ENCODE measurements at places on chromosomes 2 and 18.

DNA sequence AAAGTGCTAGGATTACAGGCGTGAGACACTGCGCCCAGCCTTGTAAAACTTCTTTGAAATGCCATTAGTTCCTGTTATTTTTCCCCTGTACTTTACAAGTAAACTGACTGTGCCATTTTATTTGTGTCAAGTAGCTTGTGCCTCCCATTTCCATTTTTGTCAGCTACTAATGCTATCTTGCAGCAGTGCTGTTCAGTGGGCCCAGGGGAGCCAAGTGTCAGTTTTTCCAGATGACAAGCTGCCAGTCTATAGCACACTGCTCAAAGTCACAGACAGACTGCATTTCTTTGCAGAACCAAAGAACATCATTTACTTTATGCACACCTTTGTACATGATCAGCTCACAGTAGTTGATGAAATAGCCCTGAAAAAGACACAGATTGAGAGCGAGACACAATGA lies 901.3 kb upstream of the CDH2 start:
- no peak for DNase-seq

GRCh38 chr2:186347472-186347871 lies 138.6 kb upstream of the ZC3H15 start:
- peak; percentile 2 for DNase-seq

DNA sequence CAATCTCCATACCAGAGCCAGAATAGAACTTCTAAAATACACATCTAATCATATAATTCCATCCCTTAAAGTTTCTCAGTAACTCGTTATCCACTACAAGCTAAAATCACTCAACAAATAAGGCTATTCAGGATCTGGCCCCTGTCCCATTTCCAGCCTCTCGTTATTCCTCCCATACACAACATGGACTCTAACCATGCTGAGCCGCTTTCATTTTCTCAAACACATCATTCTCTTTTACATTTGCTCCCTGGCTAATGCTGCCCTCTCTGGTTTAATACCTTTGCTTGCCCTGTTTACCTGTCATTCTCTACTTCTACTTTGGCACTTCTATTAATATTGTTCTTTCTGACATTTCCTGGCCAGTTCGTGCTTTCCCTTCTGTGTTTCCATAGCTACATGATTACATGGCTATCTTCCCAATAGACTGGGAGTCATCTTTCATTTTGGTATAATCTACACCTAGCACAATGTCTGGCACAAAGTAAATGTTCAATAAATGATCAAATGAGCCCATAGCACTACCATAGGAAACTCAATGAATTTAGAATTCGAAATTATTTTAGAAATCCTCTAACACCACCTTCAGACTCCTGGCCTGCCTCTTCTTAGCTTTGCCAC lies 163.6 kb upstream of the VRK2 start:
- no peak for DNase-seq

DNA sequence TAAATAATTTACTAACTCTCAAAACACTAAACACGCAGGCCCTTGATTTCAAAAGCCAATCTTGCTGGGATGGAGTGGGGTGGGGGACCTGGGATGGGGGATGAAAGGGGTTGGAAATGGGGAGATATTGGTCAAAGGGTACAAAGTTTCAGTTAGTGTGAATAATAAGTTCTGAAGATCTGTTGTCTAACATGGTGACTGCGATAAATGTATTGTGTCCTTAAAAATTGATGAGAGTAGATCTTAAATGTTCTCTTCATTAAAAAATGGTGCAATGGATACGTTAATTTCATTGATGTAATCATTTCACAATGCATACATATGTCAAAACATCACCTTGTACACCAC lies 505 bp upstream of the ACYP2 start:
- no peak for DNase-seq

DNA sequence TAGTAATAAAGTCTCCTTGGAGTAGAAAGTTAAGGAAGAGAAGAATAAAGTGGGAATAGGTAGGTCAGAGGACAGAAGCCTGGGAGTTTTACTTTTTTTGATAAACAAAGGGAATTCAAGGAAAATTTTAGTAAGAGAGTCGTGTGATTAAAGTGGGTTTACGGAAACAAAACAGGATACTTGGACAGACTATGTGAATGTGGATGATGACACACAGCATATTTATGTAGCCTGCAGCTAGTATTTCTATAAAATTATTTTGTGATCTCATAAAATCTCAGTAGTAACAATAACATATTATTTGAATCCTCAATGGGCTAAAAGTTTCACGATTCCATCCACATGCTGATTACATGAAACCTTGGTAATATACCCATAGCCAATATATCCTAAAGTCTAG lies 450.7 kb upstream of the PIK3C3 start:
- no peak for DNase-seq

DNA sequence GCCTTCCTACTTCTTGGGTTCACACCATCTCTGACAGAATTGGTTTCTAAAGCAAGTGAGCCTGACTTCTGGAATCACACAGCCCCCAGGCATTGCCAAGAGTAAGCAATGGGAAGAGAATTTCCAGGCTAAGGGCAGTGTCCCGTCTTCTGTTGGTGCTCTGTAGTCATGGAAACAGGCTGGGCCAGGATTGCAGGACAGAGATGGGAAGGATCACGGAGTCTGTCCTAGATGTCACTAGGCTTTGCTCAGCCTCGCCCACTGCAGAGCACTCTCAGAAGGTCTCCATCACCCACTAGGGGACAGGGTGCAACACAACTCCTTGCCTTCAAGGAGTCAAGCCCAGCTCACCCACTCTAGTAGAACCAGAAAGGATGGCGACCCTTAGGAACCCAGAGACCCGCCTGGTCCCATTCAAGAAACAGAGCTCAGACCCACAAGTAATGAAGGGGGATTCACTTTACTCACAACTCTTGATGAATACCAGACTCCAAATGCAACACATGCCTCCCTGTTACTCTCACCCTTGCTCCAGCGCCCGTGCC lies 48.6 kb upstream of the TEX51 start:
- DNase-seq, result no peak

- peak; percentile 48 for DNase-seq
These were observed 103.5 kb upstream of the MAP3K20 start for GRCh38 chr2:172972005-172972619.

Measured in IMR-90 (cell line).